ENCODE measurements at places on chromosomes 12 and 14. TPM values are rescaled to one million over a fixed set of nuclear protein-coding genes. Genes with fewer than 3 reads are reported as not detected.

- no peak for DNase-seq
Observed at GRCh38 chr14:72416892-72417291, 477.0 kb downstream of the DPF3 start.

GRCh38 chr12:45611061-45611460 is 118.4 kb upstream of the ARID2 start:
- no peak for DNase-seq

- no peak for DNase-seq
Observed at GRCh38 chr14:39154594-39155189, 15.4 kb downstream of the TRAPPC6B start.

DNA sequence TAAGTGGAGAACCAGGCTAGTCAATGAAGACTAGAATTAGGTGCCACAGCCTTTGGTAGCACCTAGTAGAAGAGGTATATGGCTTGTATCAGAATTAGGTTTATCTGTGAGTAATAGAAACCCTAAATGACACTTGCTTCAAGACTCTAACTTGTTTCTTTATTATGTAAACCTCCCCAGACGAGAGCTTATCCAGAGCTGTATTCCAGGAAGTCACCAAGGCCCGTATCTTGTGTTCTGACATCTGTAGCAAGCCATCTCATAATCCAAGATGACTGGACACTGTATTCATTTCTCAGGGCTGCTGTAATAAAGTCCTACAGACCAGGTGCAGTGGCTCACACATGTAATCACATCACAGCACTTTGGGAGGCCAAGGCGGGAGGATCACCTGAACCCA is 56.7 kb upstream of the PPP1R12A start:
- DNase-seq = no peak

- no peak for DNase-seq
Observed at GRCh38 chr12:64968989-64969819, 144.8 kb downstream of the TBC1D30 start.

DNA sequence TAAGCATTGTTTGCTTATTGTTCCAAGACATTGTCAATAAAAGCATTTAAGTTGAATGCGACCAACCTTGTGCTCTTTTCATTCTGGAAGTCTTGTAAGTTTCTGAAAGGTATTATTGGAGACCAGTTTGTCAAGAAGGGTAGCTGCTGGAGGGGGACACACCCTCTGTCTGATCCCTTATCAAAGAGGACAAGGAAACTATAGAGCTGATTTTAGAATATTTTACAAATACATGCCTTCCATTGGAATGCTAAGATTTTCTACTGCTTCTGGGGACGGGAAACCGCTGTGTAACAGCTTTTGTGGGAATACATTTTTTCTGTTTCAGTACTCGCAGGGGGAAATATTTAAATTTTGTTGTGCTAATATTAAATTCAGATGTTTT is 3.5 kb downstream of the FOS start:
- no peak for DNase-seq

GRCh38 chr14:98782062-98782461 is 489.9 kb downstream of the BCL11B start:
- DNase-seq = no peak

DNA sequence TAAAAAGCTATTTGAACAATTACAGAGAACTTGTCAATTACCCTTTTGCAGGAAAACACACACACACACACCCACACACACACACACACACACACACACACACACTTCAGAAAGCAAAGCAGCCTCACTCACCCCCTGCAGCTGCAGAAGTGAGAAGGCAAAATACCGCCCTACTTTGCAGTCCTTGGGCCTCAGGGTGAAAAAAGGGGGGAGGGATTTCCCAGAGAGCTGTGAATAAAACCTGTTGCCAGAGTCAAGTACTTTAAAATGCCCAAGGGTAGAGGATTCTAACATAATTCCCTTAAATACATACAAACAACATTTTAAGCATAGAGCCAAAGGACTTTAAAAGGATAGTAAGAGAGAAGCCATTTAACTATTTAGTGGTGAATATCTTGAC is 285.9 kb downstream of the MDGA2 start:
- no peak for DNase-seq

DNA sequence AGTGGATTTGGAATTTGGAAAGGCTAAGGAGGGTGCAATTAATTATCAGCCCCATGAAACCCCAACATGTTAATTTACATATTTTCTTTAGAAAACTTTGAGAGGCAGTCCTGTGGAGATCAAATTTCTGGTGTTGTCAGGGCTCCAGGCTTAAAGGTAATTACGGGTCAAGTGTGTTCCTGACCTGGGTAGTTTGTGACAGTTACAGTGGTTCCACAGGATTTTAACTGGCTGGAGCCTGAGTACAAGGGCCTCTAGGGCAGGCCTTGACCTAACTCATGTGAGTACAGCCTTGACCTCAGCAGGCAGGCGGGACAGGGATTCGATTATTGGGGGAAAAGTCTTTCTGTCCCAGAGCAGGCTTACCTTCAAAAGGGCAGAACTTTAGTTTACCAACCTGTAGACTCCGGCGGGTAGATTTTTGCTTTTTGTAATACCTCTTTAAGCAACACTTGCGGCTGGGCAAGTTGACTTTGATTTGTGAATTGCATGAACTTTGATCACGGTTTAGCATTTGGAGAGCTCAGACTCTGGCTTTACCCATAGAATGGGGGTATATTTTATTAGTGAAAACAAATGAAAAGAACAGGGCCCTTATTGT is 8.4 kb upstream of the PPTC7 start:
- no peak for DNase-seq

- DNase-seq = no peak
Observed at GRCh38 chr14:77045238-77046162, 17.0 kb upstream of the IRF2BPL start.

DNA sequence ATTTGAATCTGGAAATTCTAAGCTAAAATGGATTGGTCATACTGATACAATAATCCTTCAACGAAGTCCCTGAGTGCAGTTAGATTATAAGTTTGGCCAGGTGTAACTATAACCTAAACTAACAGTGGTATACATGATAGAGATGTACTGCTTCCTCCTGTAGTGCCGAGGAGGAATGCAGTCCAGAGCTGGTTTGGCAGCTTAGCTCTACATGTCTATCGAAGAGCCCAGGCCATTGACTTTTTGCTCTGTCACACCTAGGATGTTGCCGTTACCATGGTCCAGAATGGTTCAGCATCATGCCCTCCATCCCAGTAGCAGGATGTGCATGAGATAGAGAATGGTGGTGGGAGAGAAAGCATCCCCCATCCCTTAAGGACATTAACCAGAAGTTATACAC is 318.1 kb downstream of the ZFP36L1 start:
- DNase-seq = no peak

- peak; percentile 86 for DNase-seq
Observed at GRCh38 chr12:124906606-124907261, 7.7 kb downstream of the UBC start.

- peak; percentile 7 for DNase-seq
Observed at GRCh38 chr14:92914087-92914656, 8.8 kb upstream of the CHGA start.

DNA sequence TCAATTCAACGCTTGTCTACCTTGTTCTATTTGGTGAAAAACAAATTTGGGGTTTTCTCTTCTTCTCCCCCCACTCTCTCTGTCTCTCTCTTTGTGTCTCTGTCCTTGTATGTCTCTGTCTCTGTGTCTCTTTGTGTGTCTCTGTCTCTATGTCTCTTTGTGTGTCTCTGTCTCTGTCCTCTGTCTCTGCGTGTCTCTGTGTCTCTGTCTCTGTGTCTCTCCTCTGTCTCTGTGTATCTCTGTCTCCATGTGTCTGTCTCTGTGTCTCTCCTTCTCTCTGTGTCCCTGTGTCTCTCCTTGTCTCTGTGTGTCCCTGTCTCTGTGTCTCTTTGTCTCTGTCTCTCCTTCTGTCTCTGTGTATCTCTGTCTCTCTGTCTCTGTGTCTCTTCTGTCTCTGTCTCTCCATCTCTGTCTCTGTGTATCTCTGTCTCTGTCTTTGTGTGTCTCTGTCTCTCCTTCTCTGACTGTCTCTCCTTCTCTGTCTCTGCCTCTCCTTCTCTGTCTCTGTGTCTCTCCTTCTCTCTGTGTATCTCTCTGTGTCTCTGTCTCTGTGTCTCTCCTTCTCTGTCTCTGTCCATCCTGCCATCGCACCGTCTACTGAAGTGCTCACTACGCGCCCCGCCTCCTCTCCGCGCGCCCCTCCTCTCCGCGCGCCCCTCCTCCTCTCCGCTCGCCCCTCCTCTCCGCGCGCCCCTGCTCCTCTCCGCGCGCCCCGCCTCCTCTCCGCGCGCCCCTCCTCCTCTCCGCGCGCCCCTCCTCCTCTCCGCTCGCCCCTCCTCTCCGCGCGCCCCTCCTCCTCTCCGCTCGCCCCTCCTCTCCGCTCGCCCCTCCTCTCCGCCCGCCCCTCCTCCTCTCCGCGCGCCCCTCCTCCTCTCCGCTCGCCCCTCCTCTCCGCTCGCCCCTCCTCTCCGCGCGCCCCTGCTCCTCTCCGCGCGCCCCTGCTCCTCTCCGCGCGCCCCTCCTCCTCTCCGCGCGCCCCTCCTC is 12.8 kb downstream of the LRCOL1 start:
- no peak for DNase-seq

DNA sequence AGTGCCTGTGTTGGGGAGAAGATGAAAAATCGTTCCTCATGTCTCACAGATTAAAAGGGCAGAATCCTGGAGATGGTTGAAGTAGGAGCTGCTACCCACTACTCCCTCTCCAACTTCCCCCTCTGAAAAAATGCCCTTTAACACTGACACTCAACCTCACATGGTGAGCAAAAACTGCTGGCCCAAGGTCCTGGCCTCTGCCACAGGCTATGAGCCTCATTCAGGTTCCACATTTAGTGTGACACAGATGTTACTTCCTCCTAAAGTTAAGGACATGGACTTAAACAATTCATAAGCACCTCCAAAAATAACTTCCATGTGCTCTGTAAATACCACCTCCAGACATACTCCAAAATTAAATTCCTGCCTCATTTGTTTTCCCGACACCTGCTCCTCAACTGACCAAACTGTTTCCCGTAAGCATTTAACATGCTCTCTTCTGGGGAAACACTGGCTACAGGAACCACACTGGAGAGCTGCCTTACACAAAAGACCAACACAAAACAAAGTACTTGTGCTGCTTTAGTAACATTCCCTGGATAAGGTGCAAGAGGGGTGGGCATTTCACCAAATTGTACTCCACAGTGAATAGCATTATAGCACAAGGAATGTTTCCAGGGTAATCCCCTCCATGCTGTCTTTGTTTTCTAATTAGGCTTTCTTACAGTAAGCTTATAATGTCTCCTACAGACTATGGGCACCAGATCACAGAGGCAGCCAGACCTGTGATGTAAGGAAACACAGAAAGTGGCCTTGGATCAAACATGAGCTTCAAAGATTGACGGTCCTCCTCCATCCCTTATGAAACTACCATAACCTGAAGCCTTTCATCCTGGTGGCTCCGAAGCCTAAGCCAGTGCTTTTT is 57.0 kb downstream of the PHLDA1 start:
- DNase-seq = no peak

DNA sequence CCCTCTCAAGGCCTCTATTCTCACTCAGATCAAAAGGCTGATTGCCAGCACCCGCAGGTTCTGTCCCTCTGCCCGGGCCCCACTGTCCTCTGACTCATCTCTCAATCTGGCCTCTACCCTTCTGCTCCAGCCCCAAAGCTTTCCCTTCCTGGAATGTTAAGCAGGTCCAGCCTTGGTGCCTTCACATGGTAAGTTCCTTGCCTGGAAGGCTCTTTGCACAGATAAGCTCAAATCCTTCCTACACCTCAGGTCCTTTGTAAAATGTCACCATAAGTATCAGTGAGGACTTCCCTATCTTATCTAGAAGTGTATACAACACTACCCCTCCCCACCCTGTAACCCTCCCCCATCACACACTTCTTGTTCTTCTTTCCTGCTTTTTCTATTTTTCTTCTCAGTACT is 22.2 kb downstream of the LPCAT3 start:
- no peak for DNase-seq

- no peak for DNase-seq
Observed at GRCh38 chr12:12877781-12878455, 13.4 kb upstream of the GPRC5A start.

GRCh38 chr14:78070344-78070743 is 99.8 kb upstream of the NRXN3 start:
- no peak for DNase-seq

GRCh38 chr12:74945771-74946198 is 263.9 kb downstream of the KCNC2 start:
- no peak for DNase-seq

- DNase-seq = no peak
Observed at GRCh38 chr14:83006121-83006670, 1472.5 kb upstream of the SEL1L start.

DNA sequence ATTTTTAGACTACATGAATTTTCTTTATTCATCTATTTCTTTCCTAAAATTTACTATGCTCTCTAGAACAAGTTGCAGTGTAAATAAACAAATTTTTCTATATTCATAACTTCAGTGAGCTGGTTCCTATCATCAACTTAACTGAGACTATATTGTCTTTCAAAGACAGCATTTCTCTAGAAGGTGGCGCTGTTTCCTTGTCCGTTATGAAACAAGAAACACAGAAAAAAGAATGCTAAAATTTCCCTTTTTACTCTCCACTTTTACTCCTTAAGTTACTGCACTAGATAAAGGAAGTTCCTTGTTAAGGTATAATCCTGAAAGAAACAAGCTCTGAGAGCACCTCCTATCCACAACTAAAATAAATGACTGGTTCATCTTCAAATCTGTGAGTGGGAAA is 8.2 kb upstream of the CLEC2A start:
- no peak for DNase-seq

DNA sequence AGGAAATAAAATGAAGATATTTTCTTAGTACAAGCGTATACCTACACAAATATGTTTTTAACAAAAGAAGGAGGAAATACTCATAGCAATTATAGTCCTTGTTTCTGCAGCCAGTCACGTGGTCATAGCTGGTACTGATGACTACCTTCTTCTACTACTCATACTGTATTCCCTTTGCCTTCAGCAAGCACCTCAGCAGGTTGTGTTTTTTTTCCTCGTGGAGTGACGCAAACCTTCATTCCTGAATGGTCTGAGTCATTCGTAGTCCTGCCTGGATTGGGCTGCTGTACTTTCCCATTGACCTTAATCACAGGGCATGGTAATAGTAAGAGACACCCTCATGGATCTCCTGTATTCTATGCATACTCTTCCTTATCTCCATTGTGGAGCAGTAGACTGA is 25.7 kb upstream of the SLC16A7 start:
- DNase-seq = no peak

BMP4 gene
- total RNA-seq = not detected

PRPH gene
- not detected for total RNA-seq

PLXNC1 gene
- 22.7 TPM for total RNA-seq

MYO1H gene
- total RNA-seq = not detected

KRT72 gene
- total RNA-seq = not detected

FRS2 gene
- 13.1 TPM for total RNA-seq

LMNTD1 gene
- not detected for total RNA-seq

TAS2R50 gene
- total RNA-seq = 1.7 TPM

ANO4 gene
- not detected for total RNA-seq

CKB gene
- 13.7 TPM for total RNA-seq

KRT74 gene
- total RNA-seq = not detected

REM2 gene
- total RNA-seq = 0.39 TPM

SIRT4 gene
- total RNA-seq = 1.0 TPM

GYS2 gene
- total RNA-seq = 0.16 TPM

FOXN4 gene
- total RNA-seq = not detected
